MCF 10A (cell line): ENCODE measurements at places on chromosomes 6 and 20. TPM values are rescaled to one million over a fixed set of nuclear protein-coding genes. Genes with fewer than 3 reads are reported as not detected.

- H3K27me3 ChIP-seq = peaks cover 18% of the 10 kb centered on the region
- DNase-seq = no peak
- peaks cover 6% of the 10 kb centered on the region for H3K4me1 ChIP-seq
- no peak overlapping the region for H3K4me3 ChIP-seq
- H3K27ac ChIP-seq = no peak overlapping the region
- H3K36me3 ChIP-seq = no peaks in the 10 kb centered on the region
Measured at GRCh38 chr20:46773680-46774079, 64.2 kb downstream of the SLC2A10 start.

DNA sequence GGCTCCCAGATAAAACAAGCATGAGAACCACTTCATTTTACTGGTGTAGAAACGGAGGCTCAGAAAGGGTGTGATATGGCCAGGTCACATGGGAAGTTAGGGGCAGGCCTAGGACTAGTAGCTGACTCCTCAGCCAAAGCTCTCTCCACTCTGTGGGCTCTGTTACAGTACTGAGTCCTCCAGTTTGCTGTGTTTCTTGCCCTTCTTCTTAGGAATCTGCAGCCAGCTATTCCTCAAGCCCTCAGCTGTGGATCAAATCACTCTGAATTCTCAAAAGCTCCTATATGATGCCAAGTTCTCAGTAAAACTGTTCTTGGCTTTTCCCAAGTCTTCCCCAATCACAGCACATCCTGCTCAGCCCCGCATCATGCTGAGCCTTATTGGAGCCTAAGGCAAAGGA is 42.5 kb upstream of the ADGRF1 start:
- no peaks in the 10 kb centered on the region for H3K27me3 ChIP-seq
- peaks cover 19% of the 10 kb centered on the region for H3K4me1 ChIP-seq
- H3K27ac ChIP-seq = no peak overlapping the region
- H3K4me3 ChIP-seq = no peak overlapping the region

- DNase-seq = no peak
- H3K27ac ChIP-seq = no peak overlapping the region
- no peaks in the 10 kb centered on the region for H3K4me1 ChIP-seq
Measured at GRCh38 chr20:47051936-47052526, 157.4 kb downstream of the EYA2 start.

GRCh38 chr6:53811082-53811481 is 16.3 kb downstream of the LRRC1 start:
- H3K27me3 ChIP-seq = no peaks in the 10 kb centered on the region
- peak; percentile 73 for DNase-seq
- H3K4me3 ChIP-seq = peak overlapping the region; percentile 56
- peaks cover 41% of the 10 kb centered on the region for H3K4me1 ChIP-seq
- peak overlapping the region; percentile 94 for H3K27ac ChIP-seq

DNA sequence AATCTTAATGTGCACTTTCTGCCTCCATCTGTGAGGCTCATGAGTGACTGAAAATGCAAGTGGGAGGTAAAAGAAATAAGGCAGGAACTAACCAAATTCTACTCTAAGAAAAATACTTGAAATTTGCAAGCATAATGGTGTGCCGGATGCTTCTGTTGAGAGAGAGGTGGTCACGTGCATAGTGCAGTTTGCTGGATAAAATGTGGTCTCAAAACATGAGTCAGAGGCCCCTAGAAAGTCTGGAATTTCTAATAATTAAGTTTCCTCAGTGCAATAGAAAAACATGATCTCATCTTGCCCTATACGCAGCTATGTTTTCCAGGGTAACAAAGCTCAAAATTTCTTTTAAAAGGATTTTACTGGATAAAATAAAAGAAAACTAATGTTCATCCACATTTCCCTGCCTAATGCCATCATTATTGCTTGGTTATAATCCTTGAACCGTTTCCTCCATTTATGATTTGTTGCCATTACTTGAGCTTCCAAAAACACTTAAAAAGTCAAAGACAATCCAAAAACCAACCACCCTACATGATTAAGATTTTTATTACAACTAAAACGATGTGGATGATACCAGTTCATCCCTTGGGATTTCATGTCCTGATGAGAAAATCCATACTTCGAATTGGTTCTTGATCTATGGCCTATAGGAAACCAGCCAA is 351.7 kb upstream of the ARID1B start:
- peak overlapping the region; percentile 25 for H3K27ac ChIP-seq
- no peak for DNase-seq
- H3K4me1 ChIP-seq = peaks cover 35% of the 10 kb centered on the region
- H3K36me3 ChIP-seq = no peaks in the 10 kb centered on the region

DNA sequence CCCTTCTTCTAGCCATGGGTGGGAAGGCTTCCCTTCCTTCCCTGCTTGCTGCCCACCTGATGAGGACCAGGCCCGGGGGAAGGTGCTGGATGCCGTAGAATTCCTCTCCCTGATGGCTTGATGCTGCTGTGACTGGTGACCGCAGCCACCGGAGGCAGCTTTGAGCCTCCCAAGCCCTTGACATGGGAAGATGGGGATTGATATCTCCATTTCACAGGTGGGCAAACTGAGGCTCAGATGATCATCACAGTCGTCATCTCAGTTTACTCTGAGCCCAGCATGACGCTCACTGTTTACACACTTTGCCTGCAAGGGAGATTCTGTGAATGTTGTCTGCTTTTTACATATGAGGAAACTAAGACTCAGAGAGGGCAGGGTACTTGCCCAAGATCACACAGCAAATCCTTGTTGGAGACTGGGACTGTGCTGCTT is 43.9 kb downstream of the SRC start:
- DNase-seq = no peak
- H3K36me3 ChIP-seq = peaks cover 17% of the 10 kb centered on the region
- H3K27me3 ChIP-seq = no peaks in the 10 kb centered on the region
- H3K27ac ChIP-seq = no peak overlapping the region
- no peak overlapping the region for H3K4me3 ChIP-seq

DNA sequence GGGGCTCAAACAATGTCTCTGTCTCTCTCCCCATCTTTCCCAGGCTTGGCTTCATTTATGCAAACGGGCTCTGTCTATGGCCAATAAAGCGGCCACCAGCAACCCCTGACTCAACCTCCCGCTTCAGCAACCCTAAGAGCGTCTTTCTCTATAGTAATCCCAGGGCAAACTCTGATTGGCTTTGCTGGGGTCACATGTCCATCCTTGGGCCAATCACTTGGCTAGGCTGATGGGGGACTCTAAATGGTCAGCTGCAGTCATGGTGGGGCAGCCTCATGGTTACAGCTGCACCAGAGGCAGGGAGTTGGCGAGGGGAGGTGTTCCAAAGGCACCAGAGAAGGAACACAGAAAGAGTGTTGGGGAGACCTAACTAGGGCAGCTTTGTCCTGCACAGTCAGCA is 68.5 kb upstream of the BLCAP start:
- H3K27ac ChIP-seq = no peak overlapping the region
- H3K4me1 ChIP-seq = no peaks in the 10 kb centered on the region
- H3K36me3 ChIP-seq = no peaks in the 10 kb centered on the region
- H3K4me3 ChIP-seq = no peak overlapping the region
- peaks cover 42% of the 10 kb centered on the region for H3K27me3 ChIP-seq

DNA sequence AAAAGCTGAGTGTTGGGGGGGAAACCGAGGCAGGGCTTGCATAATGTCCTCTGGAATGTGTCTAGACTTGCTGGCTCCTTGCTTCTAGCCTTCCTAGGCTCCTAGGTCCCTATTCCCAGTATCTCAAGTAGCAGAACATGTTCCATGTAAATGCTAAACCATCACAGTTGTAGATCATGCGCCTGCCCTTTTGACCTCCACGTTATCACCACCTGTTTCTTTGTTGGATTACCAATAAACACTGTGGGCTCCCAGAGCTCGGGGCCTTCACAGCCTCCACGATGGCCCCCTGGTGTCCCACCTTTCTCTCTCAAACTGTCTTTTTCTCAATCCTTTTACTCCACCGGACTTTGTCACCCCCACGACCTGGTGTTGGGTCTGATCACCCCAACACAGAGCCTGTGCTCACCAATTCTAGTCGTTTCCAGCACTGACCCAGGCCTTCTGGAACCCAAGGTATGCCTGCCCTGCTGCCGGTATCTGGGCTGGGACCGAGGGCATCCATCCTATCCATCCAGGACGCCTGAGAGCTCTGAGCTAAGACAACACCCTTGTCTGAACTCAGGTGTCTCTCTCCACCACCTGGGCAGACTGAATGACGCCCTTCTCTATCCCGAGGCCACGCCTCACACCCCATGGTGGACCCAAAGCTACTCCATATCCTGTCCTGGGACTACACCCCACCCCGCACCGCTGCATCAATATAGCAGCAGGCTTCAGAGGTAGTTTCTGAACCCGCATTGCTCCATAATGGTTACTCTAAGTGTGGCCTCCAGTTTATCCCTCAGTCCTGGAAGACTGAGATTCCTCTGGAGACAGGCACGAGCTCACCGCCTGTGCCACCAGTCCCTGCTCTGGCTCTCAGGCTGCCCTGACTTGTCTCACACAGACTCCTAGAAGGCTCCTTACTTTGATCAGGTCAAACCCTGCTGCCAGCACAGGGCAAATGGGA is 9.3 kb upstream of the PRR18 start:
- no peak overlapping the region for H3K27ac ChIP-seq
- no peaks in the 10 kb centered on the region for H3K4me1 ChIP-seq
- peaks cover 28% of the 10 kb centered on the region for H3K36me3 ChIP-seq
- DNase-seq = no peak

GRCh38 chr6:19839788-19840187 is 2.6 kb downstream of the ID4 start:
- no peak overlapping the region for H3K27ac ChIP-seq
- no peaks in the 10 kb centered on the region for H3K36me3 ChIP-seq
- H3K4me1 ChIP-seq = peaks cover 6% of the 10 kb centered on the region
- H3K27me3 ChIP-seq = peaks cover 68% of the 10 kb centered on the region
- H3K4me3 ChIP-seq = no peak overlapping the region

- peak overlapping the region; percentile 91 for H3K27ac ChIP-seq
- no peaks in the 10 kb centered on the region for H3K36me3 ChIP-seq
- peaks cover 53% of the 10 kb centered on the region for H3K4me1 ChIP-seq
- no peaks in the 10 kb centered on the region for H3K27me3 ChIP-seq
Measured at GRCh38 chr20:50333812-50334211, 143.2 kb downstream of the CEBPB start.

DNA sequence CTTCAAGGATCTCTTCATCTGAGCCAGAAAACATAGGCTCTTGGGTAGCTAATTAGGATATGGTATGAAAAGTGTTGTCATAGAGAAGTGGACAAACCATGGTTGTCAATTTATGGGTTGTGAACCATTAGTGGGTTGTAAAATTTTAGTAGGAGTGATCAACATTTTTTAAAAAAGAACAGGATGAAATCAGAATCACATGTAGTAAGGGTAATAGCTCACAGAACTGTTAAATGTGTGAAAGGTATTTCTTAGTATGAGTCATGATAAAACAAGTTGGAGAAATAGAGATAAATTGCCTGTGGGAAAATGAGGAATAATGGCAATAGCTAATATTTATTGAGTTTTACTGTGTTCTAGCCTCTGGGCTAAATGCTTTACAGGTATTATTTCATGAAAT is 113.4 kb downstream of the MAP3K4 start:
- H3K4me3 ChIP-seq = no peak overlapping the region
- DNase-seq = no peak
- no peaks in the 10 kb centered on the region for H3K27me3 ChIP-seq
- no peak overlapping the region for H3K27ac ChIP-seq

GRCh38 chr6:128597956-128598355 is 77.6 kb upstream of the PTPRK start:
- H3K36me3 ChIP-seq = no peaks in the 10 kb centered on the region
- no peak overlapping the region for H3K4me3 ChIP-seq
- peak; percentile 69 for DNase-seq
- H3K4me1 ChIP-seq = peaks cover 52% of the 10 kb centered on the region
- peak overlapping the region; percentile 7 for H3K27ac ChIP-seq

DNA sequence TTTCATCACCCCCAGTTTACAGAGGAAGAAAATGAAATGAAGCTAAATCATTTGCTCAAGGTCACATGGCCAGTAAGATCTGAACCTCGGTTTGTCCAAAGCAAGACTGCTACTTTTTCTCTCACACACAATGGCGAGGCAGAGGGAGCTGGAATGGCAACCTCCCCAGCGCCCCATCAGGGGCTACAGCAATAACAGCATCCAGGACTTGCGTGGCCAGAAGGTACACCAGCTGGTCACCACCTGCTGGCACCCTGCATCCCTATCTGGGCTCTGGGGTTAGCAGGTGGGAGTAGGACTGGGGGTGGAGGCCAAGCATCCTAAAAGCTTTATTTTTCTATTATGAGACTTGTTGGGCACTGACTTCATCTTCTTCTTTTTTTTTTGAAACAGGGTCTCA is 41.3 kb downstream of the TTI1 start:
- H3K36me3 ChIP-seq = peaks cover 35% of the 10 kb centered on the region
- peaks cover 76% of the 10 kb centered on the region for H3K4me1 ChIP-seq
- DNase-seq = no peak
- H3K27me3 ChIP-seq = no peaks in the 10 kb centered on the region
- no peak overlapping the region for H3K4me3 ChIP-seq

DNA sequence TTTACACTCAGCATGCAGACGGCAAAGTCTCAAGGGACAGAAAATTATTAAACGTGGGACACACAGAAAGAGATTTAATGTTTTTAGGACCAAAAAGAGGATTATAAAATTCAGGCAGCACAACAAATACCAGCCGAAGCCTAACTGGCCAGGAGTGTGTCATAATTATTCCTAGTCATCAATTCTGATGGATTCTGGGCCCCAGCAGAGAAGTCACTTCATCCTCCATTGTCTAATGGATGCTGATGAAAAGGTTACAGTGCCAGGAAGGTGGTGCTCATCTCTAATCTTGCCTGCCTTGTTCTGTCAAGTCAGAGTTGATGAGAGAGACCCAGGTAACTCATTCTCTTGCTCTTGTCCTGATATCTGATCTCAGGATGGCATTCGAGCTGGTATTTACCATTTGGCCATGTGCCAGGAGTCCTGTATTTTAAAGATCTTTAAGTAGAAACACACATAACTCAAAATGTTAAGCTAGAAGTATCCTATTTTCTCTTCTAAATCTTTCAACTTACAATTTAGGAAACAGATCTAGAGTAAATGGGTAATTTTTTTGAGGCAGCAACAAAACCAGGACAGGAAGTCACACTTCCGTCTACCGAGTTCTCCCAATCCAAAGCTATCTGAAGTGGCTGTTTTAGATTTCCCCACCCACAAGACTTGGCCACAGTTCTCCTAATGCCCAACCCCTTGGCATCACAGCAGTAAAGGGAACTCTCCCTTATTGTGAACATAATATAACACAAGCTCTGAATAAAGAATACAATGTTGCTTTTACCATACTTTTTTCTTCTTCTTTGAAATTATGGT is 50.0 kb downstream of the ADAT2 start:
- H3K27ac ChIP-seq = peak overlapping the region; percentile 92
- no peaks in the 10 kb centered on the region for H3K27me3 ChIP-seq
- DNase-seq = peak; percentile 81
- H3K36me3 ChIP-seq = no peaks in the 10 kb centered on the region
- peaks cover 72% of the 10 kb centered on the region for H3K4me1 ChIP-seq
- peak overlapping the region; percentile 31 for H3K4me3 ChIP-seq

The LINC00237 gene
- total RNA-seq = not detected in 2 replicates

The RUNX2 gene
- 8.1 and 9.3 TPM in 2 replicates for total RNA-seq

The PRRT1 gene
- total RNA-seq = 0.17 and 0.19 TPM in 2 replicates
